Esophagus muscularis mucosa (tissue), 4 donors: ENCODE measurements at places on chromosomes 5 and 9.

GRCh38 chr9:136787690-136788400, 3.3 kb upstream of the TMEM141 start:
- DNase-seq = no peak

GRCh38 chr5:157793301-157793700, 49.8 kb downstream of the LSM11 start:
- no peak for DNase-seq

- DNase-seq = no peak
Observed at GRCh38 chr5:27240791-27241190, 202.4 kb upstream of the CDH9 start.

DNA sequence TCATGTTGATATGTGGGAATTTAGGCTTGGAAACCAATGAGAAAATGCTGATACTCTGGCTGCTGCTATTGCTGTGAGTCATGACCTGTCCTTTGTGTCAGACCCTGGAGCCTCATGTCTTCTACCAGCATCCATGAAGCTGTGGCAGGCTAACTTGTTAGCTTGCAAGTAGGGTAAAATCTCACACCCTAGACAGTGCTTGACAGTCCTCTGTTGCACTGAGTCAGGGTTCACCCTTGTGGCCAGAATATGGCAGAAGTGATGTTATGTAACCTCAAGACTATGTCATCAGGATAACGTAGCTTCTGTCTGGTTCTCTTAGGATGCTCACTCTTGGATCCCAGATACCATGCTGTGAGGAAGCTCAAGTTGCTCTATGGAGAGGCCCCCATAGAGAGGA, 110.8 kb downstream of the LHX2 start:
- DNase-seq = no peak
